GM18507 (cell line): ENCODE measurements at places on chromosomes 6 and 20.

- DNase-seq = no peak
Measured at GRCh38 chr6:65064844-65065243, 642.2 kb downstream of the EYS start.

DNA sequence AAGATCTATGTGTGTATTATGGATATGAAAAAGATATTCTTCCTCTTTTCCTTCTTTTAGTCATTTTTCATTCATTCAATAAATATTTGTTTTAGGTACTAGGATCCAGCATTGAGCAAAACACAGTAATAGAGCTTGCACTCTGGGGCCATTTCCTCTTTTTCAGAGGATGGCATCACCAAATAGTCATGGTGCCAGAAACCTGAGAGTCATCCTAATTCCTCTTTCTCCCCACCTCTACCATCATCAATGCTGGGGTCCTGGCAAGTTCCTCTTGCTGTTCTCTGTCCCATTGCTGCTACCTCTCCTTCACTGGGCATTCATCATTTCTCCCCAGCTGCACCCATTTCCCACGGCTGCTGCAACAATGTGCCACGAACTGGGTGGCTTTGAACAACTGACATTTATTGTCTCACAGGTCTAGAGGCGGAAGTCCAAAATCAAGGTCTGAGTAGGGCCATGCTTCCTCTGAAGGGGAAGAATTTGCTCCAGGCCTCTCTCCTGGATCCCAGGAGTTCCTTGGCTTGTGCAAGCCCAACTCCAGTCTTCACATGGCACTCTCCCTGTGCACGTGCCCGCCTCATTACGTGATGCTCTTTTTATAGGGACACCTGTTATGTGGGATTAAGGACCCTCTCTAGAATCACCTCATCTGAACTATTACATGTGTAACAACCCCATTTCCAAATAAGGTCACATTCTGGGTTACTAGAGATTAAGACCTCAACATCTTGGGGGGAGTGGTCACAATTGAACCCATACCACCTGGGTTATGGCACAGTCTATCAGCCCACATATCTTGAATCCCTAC lies 9.5 kb upstream of the IGF2R start:
- DNase-seq = no peak

- no peak for DNase-seq
Measured at GRCh38 chr6:129175066-129175465, 292.1 kb downstream of the LAMA2 start.

GRCh38 chr6:144006736-144007477 lies 1.2 kb downstream of the PLAGL1 start:
- DNase-seq = no peak

GRCh38 chr6:13262302-13263230 lies 65.8 kb downstream of the TBC1D7 start:
- no peak for DNase-seq

DNA sequence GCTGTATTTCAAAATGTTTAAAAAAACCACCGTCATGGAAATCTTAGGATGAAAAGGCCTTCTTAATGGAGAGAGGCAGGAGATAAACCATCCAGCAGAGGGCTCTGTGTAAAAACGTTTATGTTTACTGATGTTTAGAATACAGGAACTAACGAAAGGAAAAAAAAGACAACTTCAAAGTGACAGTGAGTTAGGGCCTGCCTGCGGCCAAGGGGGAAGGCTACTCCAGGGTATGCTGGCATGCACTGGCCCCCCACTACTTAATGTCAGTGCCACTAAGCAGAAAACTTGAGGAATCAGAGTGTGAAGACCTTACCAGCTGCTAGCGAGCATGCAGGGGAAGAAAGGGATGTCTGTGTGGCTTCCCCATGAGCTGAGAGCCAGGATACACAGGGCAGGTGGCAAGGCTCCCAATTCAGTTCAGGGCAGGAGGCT lies 47.7 kb downstream of the AKAP7 start:
- no peak for DNase-seq

GRCh38 chr6:63739094-63739687 lies 103.6 kb downstream of the PHF3 start:
- no peak for DNase-seq

- DNase-seq = no peak
Measured at GRCh38 chr6:99334526-99335127, 14.8 kb downstream of the FAXC start.

GRCh38 chr6:46993846-46994245 lies 48.3 kb downstream of the ADGRF1 start:
- DNase-seq = no peak

DNA sequence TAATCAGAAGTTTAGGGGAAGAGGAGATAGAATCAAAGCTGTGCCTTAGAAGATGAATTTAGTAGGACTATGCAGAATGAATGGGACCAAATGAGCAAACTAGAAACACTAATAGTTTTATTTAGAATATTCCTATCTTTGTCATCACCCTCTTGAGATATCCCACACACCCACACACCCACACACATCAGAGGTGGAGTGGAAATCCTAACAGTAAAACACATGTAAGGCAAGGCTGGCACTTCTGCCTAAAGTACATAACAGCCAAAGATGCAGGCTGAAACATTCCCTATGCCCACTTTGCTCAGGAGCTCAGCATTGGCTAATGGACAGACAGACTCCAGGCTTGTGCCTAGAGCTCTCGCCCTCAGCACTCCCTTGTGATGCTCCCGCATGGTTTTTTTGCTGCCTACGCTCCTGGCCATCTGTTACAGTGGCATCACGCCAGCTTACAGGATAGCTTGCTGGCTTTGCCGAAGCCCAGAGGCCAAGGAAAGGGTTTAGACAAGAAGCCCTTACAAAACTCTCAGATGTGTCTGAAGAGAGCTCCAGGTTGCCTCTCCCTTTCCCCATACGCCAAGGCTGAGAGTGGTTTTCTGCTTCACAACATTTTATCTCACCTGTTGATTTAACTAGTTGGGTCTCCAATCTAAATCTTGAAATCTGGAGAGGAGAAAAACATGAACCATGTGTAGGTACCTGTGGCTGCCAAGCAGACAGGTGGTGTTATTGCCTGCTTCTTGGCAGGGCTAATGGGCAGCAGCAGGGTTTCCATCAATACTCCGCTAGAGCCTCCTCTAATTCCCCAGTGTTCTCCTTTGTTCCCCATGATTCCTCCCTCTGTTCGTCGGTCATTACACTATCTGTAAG lies 282.6 kb upstream of the ID4 start:
- no peak for DNase-seq

- DNase-seq = no peak
Measured at GRCh38 chr6:144262470-144263369, 22.4 kb upstream of the UTRN start.

- DNase-seq = no peak
Measured at GRCh38 chr6:169252505-169253189, 999 bp downstream of the THBS2 start.

- DNase-seq = no peak
Measured at GRCh38 chr6:44278774-44279697, 8.8 kb downstream of the TMEM151B start.

GRCh38 chr20:15122613-15123012 lies 785.2 kb upstream of the FLRT3 start:
- DNase-seq = no peak

- no peak for DNase-seq
Measured at GRCh38 chr6:149965194-149966020, 1.7 kb downstream of the ULBP1 start.

GRCh38 chr6:40960742-40961430 lies 78.1 kb downstream of the UNC5CL start:
- DNase-seq = no peak
